Thymus (tissue), 14 donors: ENCODE measurements at places on chromosomes 11 and 22. TPM values are rescaled to one million over a fixed set of nuclear protein-coding genes. Genes with fewer than 3 reads are reported as not detected.

The AAMDC gene
- 22.2 TPM for total RNA-seq

The APOL1 gene
- total RNA-seq: 14.2 TPM

The CDHR5 gene
- not detected for total RNA-seq

The SHANK2 gene
- total RNA-seq: 0.14 TPM

The MRGPRE gene
- not detected for total RNA-seq

The C1QTNF5 gene
- 4.2 TPM for total RNA-seq

The TOLLIP gene
- 10.9 TPM for total RNA-seq

The OR8H1 gene
- total RNA-seq: not detected
